Purkinje cell (primary cell): ENCODE measurements at places on chromosomes 6 and 20. TPM values are rescaled to one million over a fixed set of nuclear protein-coding genes. Genes with fewer than 3 reads are reported as not detected.

TRIM15 gene
- not detected in 2 replicates for polyA plus RNA-seq

PM20D2 gene
- 2.5 and 4.6 TPM in 2 replicates for polyA plus RNA-seq

DPPA5 gene
- not detected in 2 replicates for polyA plus RNA-seq

RIMS4 gene
- 0.04 and 0.19 TPM in 2 replicates for polyA plus RNA-seq

GGT7 gene
- polyA plus RNA-seq, result 0.41 and 0.82 TPM in 2 replicates

EYS gene
- 0.56 and 0.91 TPM in 2 replicates for polyA plus RNA-seq

SIRPD gene
- polyA plus RNA-seq, result 2.2 TPM in 1 of 2 replicates, not detected in the other

ZC3H12D gene
- polyA plus RNA-seq, result not detected in 2 replicates

FABP7 gene
- 164 and 244 TPM in 2 replicates for polyA plus RNA-seq

DDX27 gene
- 21.4 and 34.2 TPM in 2 replicates for polyA plus RNA-seq

TBX18 gene
- not detected in 2 replicates for polyA plus RNA-seq

SCAF8 gene
- 10.5 and 10.6 TPM in 2 replicates for polyA plus RNA-seq

MLN gene
- polyA plus RNA-seq, result not detected in 2 replicates

NOTCH4 gene
- 1.3 and 2.2 TPM in 2 replicates for polyA plus RNA-seq

CYP39A1 gene
- 20.5 and 22.6 TPM in 2 replicates for polyA plus RNA-seq

DNMT3B gene
- polyA plus RNA-seq, result not detected in 2 replicates

CFAP206 gene
- polyA plus RNA-seq, result 3.8 and 5.3 TPM in 2 replicates
